Nephron progenitor cell (in vitro differentiated cells): ENCODE measurements at places on chromosomes 6 and 20.
A peak's percentile ranks its signal among the peaks of the same experiment; 100 is the strongest.

DNA sequence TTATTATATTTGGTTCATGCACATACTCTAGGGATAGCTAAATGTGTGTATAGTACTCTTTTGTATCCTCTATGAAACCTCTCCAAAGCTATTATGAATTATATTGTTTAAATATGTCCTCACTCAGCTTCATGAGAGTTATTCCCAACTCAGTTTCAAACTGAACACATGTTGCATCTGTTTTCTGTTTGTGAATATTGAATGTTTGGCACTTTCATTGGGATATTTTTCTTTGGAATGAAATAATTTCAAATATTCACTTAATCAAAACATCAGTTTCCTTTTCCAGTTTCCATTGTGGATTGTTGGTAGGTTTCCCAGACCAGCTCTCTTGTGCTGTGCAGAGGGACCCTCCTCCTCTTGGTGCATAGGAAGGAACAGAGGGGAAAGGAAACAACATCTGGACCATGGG is 46.6 kb downstream of the HDAC2 start:
- no peak for DNase-seq

- DNase-seq: no peak
These were observed 107.3 kb downstream of the GMPR start for GRCh38 chr6:16345449-16346330.

DNA sequence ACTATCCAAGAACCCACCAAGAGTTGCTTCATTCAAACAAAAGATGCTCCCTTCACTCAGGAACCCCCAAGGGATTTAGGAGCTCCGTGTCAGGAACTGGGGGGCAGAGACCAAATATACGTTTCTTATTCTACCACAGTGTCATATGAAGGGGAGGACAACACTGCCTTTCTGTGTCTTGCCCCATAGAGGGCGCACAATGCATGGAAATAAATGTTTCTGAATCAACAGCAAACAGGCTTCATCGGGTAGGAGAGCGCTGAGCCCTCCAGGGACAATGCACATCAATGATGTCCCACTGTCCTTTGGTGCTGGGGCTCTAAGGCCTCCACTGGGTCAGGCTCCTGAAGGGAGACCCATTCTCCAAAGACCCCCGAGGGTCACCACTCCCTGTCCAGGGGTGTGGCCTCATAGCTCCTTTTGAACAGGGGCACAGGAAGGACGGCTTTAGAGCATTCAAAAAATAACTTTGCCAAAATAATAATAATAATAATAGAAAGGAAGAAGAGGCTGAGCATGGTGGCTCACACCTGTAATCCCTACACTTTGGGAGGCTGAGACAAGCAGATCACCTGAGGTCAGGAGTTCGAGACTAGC is 31.1 kb downstream of the PLG start:
- peak; percentile 53 for DNase-seq

- DNase-seq: peak; percentile 77
These were observed at the start of gene RIMS1 for GRCh38 chr6:71886184-71887005. TSS of gene RIMS1 (plus strand) at chr6:71886550. CDS start at chr6:71887024, 474 bp downstream.

DNA sequence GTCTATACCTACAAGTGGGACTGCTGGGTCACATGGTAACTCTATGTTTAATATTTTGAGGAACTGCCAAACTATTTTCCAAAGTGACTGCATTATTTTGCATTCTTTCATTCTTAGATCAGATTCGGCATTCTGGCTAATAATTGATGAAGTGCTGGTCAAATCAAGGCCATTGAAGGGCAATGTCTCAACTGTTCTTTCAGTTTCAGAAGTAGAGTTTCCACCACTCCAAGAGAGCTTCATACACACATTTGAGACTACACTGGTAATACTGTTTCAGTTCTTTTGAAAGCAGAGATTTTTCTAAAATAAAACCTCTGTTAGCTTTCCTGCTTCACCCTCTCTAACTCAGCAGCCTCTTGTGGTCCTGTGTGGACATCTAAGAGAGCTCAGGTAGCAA is 154.5 kb downstream of the CFAP61 start:
- DNase-seq: no peak

DNA sequence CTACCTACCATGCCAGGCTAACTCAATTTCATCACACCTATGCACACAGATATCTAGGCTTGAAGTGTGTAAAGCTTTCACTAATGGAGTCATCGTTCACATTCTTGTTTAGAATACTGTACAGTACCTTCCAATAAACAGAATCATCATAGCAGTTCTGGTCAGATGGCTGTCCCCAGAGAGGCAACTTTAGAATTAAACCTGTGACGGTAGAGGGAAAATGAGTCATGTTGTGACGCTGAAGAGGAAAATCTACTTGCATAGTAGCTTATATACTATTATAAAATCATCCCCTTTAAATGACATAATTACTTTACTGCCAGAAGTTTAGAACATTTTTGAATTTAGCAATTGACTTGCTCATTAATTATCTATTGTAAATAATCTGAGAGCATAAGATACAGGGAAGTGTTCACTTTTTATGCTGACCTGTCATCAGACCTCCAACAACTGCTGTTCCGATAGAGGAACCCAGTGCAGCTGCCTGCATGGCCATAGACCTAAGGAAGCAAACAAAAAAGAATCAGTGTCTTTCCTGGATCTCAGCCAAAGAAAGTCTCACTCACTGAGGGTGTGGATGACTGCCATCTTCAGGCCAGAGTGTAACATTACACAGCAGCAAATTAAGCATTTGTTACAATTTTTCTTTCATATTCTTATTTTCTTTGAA is 29.8 kb downstream of the RHAG start:
- DNase-seq: peak; percentile 29

DNA sequence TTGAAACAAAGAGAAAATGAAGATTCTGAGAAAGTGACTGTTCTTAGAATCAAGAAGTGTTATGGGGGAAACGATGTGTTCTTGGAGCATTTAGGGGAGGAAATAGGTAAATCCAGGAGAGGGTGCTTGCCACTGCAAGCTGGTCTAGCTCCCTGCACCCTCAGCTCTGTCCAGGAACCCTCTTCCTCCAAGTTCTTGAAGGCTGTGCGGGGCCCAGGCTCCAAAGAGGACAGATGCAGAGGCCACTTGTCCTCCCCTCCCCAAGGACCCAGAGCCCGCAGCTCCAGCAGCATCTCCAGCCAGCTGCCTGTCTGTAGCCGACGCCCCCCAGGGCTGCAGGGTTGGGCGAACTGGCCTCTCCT is 87.9 kb downstream of the CDC5L start:
- DNase-seq: no peak

- no peak for DNase-seq
These were observed 49.4 kb upstream of the COL10A1 start for GRCh38 chr6:116175344-116175743.
